ENCODE measurements at places on chromosomes 3 and 15.

GRCh38 chr3:100978011-100978659 lies 15.1 kb downstream of the ABI3BP start:
- H3K27ac ChIP-seq = no peak overlapping the region
- no peaks in the 10 kb centered on the region for H3K4me1 ChIP-seq
- no peaks in the 10 kb centered on the region for H3K36me3 ChIP-seq
- no peak for DNase-seq
- no peak overlapping the region for H3K4me3 ChIP-seq
- peaks cover 4% of the 10 kb centered on the region for H3K27me3 ChIP-seq

GRCh38 chr15:84598250-84598649 lies 2.6 kb upstream of the ZSCAN2 start:
- H3K36me3 ChIP-seq = no peaks in the 10 kb centered on the region
- peaks cover 16% of the 10 kb centered on the region for H3K4me1 ChIP-seq

DNA sequence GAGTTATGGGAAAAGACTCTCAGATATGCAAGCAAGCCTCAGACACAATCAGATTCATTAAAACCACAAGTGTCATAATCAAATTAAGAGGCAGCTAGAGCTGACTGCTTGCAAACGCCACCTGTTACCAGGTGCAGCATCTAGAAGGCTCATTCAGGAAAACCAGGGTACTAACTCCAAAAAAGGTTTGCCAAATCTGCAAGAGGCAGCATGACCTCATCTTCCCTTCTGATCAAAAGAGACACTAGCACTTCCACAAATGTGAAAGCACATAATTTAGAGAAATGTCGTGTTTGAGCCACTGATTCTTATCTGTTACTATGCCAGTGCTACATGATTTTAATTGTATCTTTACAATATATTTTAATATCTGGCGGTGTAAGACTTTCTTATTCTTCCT lies 123.3 kb upstream of the NANOGP8 start:
- H3K4me3 ChIP-seq = no peak overlapping the region
- DNase-seq = no peak
- H3K27ac ChIP-seq = no peak overlapping the region
- H3K27me3 ChIP-seq = no peaks in the 10 kb centered on the region

DNA sequence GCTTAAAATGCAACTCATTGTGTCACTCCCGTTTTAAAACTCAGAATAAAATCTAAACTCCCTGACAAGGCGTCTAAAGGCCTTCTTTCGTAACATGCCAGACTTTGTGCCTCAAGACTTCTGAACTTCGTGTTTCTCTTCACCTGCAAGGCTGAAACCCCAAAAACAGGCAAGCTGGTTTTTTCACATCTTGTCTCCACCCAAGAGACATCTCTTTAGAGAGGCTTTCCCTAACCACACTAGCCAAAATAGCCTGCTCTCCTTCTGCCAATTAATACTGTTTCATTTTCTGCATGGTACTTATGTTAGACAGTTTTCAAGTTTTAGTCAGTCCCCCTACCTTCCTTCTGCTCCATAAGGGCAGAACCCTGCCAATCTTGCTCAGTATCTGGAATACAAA lies 41.6 kb downstream of the RAF1 start:
- H3K4me1 ChIP-seq = peaks cover 34% of the 10 kb centered on the region
- H3K4me3 ChIP-seq = no peak overlapping the region
- H3K27ac ChIP-seq = no peak overlapping the region
- no peak for DNase-seq

GRCh38 chr3:192917028-192917403 lies 640 bp downstream of the MB21D2 start:
- H3K4me3 ChIP-seq = no peak overlapping the region
- H3K4me1 ChIP-seq = peaks cover 3% of the 10 kb centered on the region
- H3K27me3 ChIP-seq = peaks cover 29% of the 10 kb centered on the region
